Left ventricle myocardium superior (tissue), 1 donor: ENCODE measurements at places on chromosomes 12 and 14.

DNA sequence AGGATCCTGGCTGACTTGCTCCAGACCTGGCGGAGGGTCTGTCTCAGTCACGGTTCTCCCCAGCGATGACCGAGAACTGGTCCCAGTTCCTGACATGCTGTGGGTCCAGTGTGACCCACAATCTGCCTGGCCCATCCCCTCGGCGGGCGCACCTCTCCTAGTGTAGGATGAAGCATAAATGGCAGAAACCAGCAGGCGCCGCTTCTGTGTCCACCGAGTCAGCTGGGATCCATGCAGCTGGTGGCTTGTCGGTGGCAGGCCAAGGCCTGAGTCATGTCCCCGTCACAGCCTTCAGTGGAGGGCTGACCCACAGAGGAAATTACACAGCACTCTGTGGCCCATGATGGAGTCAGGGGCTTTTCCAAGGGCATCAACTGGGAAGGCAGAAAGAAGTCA lies 38.5 kb downstream of the NFKBIA start:
- peak; percentile 39 for DNase-seq

GRCh38 chr14:36660736-36661505 lies 739 bp upstream of the PAX9 start:
- no peak for DNase-seq

GRCh38 chr14:104803912-104804410 lies 3.1 kb downstream of the ZBTB42 start:
- no peak for DNase-seq

DNA sequence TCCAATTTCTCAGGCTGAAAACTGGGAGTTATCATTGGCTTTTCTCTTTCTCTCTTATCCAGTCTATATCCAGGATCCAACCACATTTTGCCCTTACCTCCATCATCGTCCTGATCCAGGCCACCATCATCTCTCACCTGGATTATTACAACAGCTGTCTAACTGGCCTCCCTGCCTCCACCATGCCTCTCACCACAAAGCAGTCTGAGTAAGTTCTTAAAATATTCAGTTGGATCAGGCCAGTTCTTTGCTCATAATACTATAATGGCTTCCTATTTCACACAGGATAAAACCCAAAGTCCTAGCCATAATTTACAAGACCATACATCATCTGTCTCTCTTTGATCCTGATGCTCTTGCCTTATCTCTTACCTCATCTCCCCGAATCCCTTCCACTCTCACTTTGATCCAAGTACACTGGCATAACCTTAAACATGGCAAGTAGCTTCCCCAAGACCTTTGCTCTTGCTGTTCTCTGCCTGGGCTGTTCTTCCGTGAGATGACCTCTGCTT lies 133.4 kb upstream of the RAP1B start:
- no peak for DNase-seq

DNA sequence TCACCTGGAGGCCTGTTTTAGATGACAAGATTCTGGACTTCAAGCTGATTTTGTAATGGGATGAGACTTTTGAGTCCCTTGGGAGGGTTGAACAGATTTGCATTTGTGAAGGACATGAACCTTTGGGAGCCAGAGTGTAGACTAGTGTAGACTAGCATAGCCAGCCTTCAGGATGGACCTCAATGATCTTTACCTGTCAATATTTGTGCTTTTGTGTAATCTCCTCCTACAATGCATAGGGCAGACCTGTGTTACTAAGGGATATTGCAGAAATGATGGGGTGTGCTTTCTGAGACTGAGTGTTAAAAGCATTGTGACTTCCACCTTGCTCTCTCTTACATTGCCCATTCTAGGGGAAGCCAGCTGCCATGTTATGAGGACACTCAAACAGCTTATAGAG lies 9.9 kb upstream of the LRP10 start:
- no peak for DNase-seq

DNA sequence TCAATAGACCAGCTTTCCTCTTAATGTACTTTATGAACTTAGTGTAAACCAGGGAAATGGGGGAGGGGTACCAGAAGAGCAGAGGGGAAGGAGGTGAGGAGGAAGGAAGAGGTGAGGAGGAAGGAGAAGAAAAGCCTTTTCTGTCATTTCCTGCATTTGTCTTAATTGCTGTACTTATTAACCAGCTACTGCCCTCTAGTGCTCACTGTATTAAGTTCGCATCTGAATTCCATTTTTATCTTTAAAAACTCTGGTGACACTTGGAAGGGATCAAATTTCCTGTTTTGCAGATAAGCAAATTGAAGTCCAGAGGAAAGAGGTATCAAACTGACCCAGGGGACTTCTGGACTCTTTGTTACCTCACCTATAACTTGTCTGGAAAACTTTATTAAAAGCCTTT lies 22.2 kb downstream of the MANSC1 start:
- no peak for DNase-seq

DNA sequence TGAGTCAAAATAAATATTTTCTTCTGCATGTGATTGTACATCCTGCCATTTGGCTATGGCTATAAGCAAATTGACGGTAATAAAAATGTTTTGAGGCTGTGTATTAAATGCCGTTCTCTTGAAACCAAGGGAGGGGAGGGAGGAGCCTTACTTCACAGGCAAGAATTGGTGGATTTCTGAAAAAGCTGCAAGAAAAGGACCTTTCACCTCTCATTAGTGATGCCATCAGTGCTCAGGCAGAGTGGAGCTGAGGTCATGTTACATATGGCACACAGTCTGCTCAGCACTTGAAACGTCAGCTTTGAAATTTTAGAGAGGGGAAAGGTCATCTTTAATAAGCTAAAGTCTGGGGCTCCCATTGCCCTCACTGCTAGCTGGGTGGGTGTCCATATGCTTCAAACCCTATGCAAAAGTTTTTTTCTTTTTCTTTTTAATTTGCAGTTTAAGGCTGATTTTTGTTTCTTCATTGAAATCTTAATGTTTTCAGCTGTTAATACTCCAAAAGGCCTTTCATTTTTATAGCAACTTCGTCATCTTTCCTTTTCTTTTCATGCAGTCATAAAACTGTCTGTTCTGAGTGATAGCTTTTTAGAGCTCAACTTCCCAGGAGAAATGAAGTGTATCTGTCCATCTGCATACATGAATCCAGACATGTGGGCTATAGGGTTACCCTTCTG lies 9.8 kb upstream of the SIX1 start:
- DNase-seq, result no peak

DNA sequence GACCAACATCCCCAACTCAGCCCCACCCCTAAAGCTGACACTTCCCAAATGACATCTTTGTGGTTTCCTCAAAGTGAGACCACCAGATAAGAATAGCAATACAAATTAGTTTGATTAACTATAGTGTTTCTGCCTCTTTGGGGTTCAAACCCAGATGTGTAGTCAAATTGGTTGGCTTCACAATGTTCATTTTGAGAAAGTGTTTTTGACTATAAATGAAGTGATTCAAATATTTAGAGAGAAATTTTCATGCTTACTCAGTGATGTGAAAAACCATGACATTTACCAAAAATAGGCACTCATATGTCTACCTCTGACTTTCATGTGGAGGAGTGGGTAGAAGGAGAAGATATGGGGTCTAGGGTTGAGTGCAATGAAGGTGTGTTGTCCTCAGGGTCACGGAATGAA lies 218.4 kb downstream of the BCAT1 start:
- no peak for DNase-seq

DNA sequence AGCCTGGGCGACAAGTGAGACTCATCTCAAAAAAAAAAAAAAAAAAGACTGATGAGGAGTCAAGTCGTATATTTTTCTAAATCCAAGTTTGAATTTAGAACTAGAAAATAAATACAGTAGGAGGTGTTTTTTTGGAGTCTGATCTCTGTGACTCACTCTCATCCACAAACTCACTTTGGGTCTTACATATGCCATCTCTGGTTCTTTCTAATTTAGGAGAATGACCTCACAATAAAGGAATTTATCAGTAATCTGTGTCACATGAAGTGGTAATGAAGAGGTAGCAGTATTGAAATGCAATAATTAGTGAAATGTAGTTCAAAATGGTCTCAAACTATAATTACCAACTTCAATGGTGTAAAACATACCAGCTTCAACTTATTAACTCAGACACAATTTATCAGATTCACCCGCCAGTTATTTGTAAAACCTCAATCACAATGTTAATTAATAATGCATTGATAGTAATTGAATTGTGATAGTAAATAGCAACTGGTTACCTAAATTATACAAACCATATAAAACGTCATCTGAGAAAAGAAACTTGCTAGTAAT lies 4.4 kb upstream of the CFL2 start:
- no peak for DNase-seq

DNA sequence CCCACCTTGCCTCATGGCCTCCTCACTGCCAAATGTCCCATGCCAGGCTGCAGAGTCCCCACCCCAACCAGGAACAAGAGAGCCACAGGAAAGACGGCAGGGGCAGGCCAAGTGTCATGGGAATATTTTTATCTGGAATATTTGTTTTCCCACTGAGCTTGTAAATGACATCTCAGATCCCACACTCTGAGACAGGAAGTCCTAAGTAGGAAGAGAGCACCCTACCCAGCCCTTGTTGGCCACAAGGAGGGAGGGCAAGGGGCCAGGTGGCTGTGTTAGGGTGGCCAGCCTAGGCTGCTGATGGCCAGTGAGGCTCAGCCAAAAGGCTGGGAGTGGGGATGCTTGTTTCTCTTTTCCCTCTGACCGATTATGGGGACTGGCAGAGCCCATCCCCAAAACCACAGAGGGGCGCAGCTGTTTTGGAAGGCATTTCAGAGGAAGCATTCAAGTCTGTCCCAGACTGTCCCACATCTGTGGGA lies 7.7 kb upstream of the MEG3 start:
- DNase-seq, result no peak

GRCh38 chr12:48862760-48863159 lies 2.9 kb downstream of the RND1 start:
- no peak for DNase-seq

DNA sequence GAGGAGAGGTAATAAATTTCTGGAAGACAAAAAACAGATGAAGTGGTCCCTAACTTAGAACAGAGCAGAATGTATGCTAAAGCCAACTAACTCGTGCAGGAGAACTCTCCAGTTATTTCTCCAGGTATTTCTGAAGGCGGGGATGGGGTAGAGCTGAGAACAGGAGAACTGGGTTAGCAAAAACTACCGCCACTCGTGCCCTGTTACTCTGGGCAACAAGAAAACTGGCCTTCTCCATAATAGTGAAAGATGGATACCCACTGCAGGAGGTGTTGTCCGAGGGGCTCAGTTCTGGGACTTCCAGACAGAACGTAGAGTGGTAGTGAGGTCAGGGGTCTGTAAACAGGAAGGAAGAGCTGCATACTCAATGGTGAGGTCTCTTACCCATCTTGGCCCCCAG lies 187.3 kb upstream of the FRMD6 start:
- no peak for DNase-seq

- DNase-seq, result no peak
These were observed 13.0 kb upstream of the OR6J1 start for GRCh38 chr14:22656945-22657731.

GRCh38 chr14:104253223-104253822 lies 114.9 kb downstream of the KIF26A start:
- no peak for DNase-seq

DNA sequence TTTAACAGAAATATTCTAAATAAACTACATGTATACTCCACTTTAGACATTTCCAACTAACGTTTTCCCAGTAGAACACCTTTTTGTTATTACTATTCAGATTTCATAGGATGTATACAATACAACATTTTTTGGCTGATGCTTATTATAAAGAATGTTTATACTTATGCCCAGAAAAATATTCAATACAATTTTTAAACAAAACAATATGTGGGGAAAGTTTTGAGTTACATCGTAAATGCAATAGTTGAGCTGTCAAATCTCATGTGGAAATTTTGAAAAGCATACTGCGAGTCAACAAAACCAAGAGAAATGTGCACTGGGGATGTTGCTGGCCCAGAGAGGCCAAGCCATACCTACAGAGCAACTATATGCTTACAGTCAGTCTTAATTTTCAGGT lies 18.2 kb upstream of the MON2 start:
- no peak for DNase-seq

- DNase-seq, result no peak
These were observed 50.4 kb downstream of the GXYLT1 start for GRCh38 chr12:42094277-42094676.

- no peak for DNase-seq
These were observed 48.5 kb downstream of the EGLN3 start for GRCh38 chr14:33902363-33902762.

- peak; percentile 33 for DNase-seq
These were observed 341.0 kb upstream of the TMEM132C start for GRCh38 chr12:127925971-127926370.

DNA sequence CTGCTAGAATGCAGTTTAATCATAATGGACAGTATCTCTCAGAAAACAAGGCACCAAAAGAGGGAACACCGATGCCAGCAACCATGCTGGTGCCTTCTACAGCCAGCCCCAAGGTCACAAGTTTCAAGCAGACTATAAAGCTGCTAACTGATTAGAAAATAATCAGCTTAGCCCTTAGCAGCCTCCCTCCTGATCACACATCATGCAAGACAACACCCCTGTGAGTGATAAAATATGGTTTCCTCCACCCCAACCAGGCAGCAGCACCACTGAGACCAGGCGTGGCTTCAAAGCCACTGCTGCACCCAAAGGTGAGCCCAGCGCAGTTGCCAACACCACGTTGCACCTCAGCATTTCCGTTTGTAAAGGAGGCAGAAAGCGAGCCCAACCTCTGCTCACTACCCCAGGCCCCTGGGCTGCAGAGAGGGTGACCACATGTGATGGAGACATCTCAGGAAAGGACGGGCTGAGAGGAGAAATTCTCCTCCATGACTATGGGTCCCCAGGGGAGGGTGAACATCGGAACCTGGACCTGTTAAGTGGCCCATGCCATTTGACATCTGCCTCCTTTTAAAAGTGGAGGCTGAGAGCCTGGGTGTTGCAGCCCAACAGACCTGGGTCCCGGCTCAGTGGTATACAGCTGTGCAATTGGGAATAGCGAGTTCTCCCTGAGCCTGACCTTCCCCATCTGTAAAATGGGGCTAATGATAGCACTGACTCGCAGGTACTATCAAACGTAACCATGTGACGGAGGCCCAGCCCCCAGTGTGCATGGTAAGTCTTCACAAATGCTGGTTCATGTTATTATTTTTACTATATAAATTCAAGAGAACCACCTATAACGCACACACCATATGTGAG lies 11.5 kb downstream of the ZFP36L1 start:
- DNase-seq, result peak; percentile 32

DNA sequence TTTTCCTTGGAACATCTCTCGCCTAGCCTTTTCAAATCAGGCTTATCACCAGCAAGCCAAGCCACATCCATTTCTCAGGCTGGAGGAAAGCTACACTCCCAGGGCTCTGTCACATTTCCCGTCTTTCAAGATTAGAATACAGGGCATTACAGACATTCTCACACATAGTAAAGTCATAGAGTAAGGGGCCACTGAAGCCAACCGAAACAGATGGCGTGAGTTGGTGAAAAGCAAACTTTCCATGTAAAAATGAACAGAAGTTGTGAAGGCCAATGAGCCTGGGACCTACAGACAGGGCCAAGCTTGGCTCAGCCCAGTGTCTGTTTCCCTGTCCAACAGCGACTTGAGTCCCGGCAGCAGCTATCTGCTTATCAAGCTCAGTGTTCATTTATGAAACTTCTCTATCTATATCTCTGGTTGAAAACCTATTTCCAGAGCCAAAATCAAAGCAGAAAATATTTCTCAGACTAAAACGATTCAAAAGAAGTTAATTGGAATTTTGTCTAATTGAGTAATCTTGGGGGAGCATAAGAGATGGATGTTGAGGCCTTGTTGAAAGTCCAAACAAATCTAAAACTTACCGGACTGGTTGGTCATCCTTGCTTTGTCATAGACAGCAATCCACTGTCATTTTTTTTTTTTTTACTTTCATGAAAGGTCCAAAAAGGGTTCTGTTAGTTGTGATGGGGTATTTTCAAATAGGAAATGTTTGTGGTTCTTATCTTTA lies 105.6 kb downstream of the DAAM1 start:
- peak; percentile 69 for DNase-seq
